CD4-positive, alpha-beta T cell (primary cell): ENCODE measurements at places on chromosomes 3 and 15. TPM values are rescaled to one million over a fixed set of nuclear protein-coding genes. Genes with fewer than 3 reads are reported as not detected.

DNA sequence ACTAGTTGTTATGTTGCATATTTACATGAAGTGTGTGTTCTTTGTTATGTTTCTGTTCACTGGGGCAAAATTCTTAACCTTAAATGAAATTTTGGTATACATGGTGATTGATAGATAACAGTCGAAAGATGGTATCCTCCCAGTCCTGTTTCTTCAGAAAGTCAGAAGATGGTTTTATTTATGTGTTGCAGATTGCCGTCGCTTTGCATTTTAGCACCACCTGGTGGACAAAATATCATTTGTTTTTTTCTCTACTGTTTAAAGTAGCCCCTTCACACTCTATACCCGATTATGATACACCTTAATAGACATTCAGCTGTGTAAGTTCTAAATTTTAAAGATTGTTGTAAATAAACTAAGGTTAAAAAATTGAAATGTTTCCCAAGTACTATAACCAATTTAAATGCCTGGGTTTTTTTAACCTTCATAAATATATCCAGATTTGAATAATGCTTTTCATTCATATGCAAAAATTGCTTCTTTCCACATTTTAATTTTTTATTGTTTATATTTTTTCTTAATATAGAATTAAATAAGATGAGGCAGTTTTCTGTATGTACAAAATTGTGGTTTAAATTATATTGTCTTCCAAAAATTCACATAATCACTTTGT, 152.2 kb downstream of the ALCAM start:
- no peaks in the 10 kb centered on the region for H3K36me3 ChIP-seq
- no peaks in the 10 kb centered on the region for H3K4me1 ChIP-seq
- no peak for DNase-seq
- no peaks in the 10 kb centered on the region for H3K27me3 ChIP-seq
- H3K27ac ChIP-seq, result no peak overlapping the region
- H3K4me3 ChIP-seq, result no peak overlapping the region

DNA sequence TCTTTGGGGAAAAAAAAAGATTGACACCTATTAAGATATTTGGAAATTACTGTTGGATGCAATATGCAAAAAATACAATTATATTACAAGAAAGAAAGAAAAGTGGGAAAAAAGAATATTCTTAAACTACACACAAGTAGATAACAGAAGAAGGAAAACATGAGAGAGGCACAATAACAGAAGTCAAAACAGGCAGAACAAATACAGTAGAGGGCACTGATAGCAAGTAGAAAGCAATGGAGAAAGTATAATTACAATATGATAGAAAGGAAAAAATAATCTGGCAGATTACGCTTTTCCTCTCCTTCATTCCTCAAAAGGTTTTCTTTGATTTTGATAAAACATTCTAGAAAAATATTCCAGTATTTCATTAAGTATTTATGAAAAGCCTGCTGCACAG, 72.1 kb downstream of the ADAM10 start:
- no peak overlapping the region for H3K4me3 ChIP-seq
- no peak for DNase-seq
- no peaks in the 10 kb centered on the region for H3K27me3 ChIP-seq
- no peaks in the 10 kb centered on the region for H3K4me1 ChIP-seq
- H3K36me3 ChIP-seq, result peaks cover 19% of the 10 kb centered on the region

DNA sequence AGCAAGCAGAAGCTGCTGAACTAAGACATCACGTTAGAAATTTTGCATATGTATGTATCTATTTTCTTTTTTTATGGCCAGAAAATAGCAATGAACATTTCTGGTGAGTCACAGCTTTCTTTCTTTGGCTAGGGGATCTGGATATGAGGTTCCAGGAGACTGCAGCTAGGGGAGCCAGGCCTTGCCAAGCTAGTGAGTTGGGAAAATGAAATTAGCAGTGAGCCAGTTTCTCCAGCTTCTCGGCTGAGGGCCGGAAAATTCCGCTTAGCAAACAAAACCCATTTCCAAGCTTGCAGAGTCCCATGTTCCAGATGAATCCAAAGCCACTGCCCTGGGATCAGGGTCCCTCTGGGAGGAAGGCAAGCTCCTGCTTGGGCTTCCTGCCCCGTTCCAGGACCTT, 137.6 kb downstream of the SRGAP3 start:
- no peaks in the 10 kb centered on the region for H3K4me1 ChIP-seq
- H3K36me3 ChIP-seq, result no peaks in the 10 kb centered on the region
- no peak overlapping the region for H3K27ac ChIP-seq
- no peaks in the 10 kb centered on the region for H3K27me3 ChIP-seq
- no peak for DNase-seq

DNA sequence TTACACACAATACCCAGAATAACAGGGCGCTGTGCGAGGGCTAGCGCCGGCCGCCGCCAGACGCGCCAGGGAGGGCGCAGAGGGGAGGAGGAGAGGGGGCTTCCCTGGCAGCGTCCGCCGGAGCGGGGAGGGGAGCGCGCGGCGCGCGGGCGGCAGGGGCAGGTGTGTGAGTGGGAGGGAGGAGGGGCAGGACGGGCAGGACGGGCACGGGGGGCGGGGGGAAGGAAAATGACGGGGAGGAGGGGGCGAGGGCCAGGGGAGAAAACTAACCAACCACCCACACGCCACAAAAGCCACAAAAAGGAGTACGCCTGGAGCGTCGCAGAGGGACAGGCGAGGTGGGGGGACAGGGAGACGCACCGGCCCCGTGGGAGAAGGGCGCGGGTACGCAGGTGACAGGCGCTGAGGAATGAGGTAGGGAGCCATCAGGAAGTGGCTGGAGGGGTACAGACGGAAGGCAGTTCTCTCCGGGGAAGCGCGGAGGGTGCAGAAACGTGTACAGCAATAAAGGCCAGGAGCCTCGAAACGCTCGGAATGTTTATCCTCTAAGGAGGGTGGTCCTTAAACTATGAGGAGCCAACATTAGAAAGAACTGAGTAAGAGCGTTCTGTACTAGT, 610 bp upstream of the SATB1 start:
- peaks cover 2% of the 10 kb centered on the region for H3K36me3 ChIP-seq
- DNase-seq, result peak; percentile 75
- H3K27ac ChIP-seq, result peak overlapping the region; percentile 94
- H3K4me3 ChIP-seq, result peak overlapping the region; percentile 90
- no peaks in the 10 kb centered on the region for H3K27me3 ChIP-seq

- DNase-seq, result no peak
- no peaks in the 10 kb centered on the region for H3K27me3 ChIP-seq
Observed at GRCh38 chr15:66747223-66747622, 45.2 kb downstream of the SMAD6 start.

GRCh38 chr3:77786216-77786615, 746.3 kb downstream of the ROBO2 start:
- no peak overlapping the region for H3K4me3 ChIP-seq
- DNase-seq, result no peak
- H3K27ac ChIP-seq, result no peak overlapping the region
- no peaks in the 10 kb centered on the region for H3K27me3 ChIP-seq
- no peaks in the 10 kb centered on the region for H3K36me3 ChIP-seq

DNA sequence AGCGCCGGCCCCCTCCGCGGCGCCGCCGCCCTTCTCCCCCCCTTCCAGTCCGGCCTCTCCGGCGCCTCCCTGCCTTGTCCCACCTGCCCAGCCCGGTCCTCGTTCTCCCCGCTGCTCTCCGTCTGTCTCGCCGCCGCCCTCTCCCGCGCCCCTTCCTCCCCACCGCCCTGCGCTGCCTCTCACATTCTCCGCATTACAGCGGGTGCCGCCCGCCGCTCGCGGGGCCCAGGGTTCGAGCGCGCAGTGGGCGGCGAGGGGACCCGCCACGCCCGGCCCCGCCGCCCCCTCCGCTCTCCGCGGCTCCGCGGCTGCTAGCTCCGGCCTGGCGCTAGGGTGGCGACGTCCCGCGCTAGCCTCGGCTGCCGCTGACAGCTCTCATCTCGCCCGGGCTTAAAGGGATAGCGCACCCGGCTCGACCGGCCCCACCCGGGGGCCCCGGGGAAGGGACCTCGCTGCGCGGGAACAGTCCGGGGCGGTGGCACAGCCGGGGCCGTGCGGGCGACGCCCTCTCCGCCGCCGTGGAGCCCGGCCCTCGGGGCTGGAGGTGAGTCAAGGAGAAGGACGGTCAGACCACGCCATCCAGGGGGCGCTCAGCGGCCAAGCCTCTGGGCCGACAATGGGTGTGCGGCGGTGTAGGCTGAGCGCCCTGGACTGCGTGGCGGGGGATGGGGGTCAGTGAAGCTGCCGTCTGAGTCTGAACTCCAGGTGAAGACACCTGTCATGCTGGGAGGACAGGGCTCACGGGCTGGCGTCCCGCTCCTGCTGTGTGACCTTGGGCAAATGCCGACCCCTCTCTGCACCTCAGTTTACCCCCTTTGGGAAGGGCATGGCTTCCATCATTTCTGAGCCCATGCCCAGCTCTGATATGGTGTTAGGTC, 187.4 kb upstream of the LINGO1 start:
- no peak for DNase-seq
- no peak overlapping the region for H3K27ac ChIP-seq
- peaks cover 45% of the 10 kb centered on the region for H3K27me3 ChIP-seq
- no peak overlapping the region for H3K4me3 ChIP-seq
- H3K4me1 ChIP-seq, result no peaks in the 10 kb centered on the region

DNA sequence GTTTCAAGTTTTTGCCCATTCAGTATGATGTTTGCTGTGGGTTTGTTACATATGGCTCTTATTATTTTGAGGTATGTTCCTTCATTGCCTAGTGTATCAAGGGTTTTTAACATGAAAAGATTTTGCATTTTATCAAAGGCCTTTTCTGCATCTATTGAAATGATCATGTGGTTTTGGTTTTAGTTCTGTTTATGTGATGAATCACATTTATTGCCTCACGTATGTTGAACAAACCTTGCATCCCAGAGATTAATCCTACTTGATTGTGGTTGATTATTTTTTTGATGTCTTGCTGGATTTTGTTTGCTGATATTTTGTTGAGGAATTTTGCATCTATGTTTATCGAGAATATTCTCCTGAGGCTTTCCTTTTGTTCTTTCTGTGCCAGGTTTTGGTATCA, 39.4 kb downstream of the TMCO5A start:
- no peaks in the 10 kb centered on the region for H3K36me3 ChIP-seq
- H3K27me3 ChIP-seq, result no peaks in the 10 kb centered on the region
- no peak overlapping the region for H3K27ac ChIP-seq

DNA sequence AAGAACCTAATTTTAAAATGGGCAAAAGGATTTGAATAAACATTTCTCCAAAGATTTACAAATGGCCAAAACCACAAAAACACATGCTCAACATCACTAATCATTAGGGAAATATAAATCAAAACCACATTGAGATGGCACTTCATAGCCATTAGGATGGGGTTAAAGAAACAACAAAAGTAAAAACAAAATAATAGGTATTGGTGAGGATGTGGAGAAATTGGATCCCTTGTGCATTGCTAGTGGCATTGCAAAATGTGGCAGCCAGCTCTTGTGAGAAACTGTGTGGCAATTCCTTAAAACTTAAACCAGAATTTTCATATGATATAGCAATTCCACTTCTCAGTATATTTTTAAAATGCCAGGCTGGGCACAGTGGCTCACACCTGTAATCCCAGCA, 126.5 kb downstream of the STT3B start:
- no peaks in the 10 kb centered on the region for H3K36me3 ChIP-seq
- H3K4me3 ChIP-seq, result no peak overlapping the region
- DNase-seq, result no peak
- H3K4me1 ChIP-seq, result no peaks in the 10 kb centered on the region

GRCh38 chr3:139481116-139481515, 4.8 kb upstream of the RBP2 start:
- no peaks in the 10 kb centered on the region for H3K4me1 ChIP-seq
- no peak overlapping the region for H3K4me3 ChIP-seq
- H3K27me3 ChIP-seq, result no peaks in the 10 kb centered on the region
- DNase-seq, result no peak

DNA sequence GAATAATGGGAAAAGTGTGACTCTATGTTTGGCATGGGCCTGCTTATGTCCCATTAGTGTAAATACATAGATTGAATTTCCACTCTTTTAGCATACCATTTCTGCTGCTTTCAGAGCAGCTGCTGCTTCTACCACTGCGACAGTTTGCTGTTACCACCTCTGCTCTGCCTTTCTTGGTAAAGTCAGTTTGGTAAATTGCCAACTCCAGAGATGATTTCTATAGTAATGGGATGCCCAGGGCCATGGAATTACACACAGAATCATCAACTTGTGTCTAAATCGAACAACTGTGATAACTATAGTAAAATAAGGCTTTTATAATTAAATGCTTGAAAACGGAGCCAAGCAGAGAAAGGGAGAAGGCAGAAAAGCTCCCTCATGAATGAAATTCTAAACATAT, 168.4 kb upstream of the VEPH1 start:
- H3K4me1 ChIP-seq, result no peaks in the 10 kb centered on the region
- H3K27me3 ChIP-seq, result no peaks in the 10 kb centered on the region
- no peak overlapping the region for H3K4me3 ChIP-seq
- no peaks in the 10 kb centered on the region for H3K36me3 ChIP-seq
- no peak overlapping the region for H3K27ac ChIP-seq
- no peak for DNase-seq

The NKIRAS1 gene
- 3.2 TPM for total RNA-seq

The CMSS1 gene
- total RNA-seq, result 12.2 TPM

The PBRM1 gene
- 48.1 TPM for total RNA-seq

The CIB2 gene
- 1.7 TPM for total RNA-seq

The EPHA6 gene
- not detected for total RNA-seq
